ENCODE measurements at places on chromosomes 3 and 15. TPM values are rescaled to one million over a fixed set of nuclear protein-coding genes. Genes with fewer than 3 reads are reported as not detected.

- DNase-seq: peak; percentile 22
Measured at GRCh38 chr3:65604863-65605526, 433.7 kb downstream of the MAGI1 start.

DNA sequence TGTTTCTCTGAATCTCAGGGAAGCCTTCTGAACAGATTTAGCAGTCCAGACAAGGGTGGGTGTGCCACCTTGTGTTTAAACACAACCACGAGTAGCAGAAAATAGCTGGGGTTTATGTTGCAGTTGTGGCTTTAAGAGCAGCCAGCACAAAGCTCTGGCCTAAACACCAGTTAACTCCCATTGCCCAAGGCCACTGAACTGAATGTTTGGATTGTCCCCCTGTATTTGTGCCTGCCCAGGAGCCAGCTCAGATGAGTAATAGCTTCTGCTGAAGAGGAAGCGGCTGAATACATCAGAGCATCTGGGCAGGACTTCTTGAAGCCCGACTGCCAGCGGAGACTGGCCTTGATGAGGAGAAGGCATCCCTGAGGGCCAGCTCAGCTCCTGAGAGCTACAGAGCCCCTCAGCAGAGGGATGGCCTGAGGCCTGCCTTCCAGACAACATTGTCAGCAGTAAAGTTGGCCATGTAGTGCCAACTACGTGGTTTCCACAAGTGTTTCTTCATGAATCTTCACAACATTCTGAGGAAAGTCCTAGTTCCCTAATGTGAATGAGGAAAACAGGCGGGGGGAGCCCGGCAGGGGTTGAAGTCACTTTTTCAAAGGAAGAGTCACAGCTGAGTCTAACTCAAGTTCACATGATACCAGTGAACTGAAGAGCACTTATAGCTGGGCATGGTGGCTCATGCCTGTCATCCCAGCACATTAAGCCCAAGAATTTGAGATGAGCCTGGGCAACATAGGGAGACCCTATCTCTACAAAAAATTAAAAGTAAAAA, 65.8 kb upstream of the ZBTB38 start:
- DNase-seq: peak; percentile 50

GRCh38 chr15:101182215-101182614, 69.6 kb downstream of the CHSY1 start:
- DNase-seq: no peak

- no peak for DNase-seq
Measured at GRCh38 chr3:127772827-127773751, 49.2 kb downstream of the MGLL start.

DNA sequence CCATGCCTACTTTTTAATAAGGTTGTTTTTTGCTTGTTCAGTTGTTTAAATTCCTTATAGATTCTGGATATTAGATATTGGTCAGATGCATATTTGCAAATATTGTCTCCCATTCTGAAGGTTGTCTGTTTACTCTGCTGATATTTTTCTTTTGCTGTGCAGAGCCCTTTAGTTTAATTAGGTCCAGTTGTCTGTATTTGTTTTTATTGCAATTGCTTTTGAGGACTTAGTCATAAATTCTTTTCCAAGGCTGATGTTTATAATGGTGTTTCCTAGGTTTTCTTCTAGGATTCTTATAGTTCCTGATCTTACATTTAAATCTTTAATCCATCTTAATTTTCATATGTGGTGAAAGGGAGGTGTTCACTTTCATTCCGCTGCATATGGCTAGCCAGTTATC, 77.4 kb downstream of the PTPRG start:
- DNase-seq: no peak

GRCh38 chr3:22836131-22836530, 367.0 kb upstream of the UBE2E2 start:
- no peak for DNase-seq

DNA sequence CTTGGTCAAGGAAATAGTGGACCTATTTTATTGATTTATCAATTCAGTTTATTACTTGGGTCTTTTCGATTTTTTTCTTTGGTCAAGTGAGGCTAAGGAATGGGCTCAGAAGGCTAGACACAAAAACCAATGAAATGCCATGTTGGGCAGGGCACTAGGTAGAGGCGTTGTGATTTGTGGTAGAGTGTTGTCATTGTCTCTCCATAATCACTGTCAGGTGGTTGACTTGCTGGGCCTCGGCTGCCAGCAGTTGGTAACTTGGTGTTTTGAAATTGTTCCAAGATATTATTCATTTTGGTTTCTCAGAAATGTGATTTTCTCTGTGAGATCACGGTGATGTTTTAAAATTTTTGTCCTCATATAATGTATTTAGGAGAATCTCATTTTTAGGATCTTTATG, 173.6 kb downstream of the KLHL25 start:
- no peak for DNase-seq

DNA sequence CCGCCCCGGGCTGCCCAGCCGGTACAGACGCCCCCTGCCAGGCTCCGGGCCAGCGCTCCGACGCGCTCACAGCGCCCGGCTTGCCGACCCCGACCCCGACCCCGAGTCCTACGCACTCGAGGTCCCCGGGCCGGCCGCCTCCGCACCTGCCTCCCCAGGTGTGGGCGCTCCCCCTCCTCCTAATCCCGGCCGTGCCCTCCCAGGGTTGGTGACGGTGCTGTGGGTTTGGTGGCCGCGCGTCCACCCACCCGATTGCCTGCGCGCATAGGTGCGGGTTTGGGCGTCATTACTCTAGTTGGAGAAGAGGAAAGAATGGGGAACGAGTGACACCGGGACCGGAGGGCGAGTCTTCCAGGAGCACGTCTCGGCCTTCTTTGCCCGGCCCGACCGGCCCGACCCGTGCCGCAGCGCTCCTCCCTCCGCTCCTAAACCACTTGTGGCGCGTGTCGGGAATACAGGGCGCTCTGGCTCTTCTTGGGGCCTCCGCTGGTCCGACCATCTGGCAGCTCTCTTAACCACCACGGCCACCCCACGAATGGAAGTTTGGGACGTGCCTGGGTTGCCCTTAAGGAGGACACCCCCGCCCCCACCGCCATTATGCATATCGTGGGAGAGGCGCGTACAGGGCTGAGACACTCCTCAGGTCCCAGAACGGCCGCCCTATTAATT, 810 bp upstream of the THRB start:
- DNase-seq: no peak

GRCh38 chr15:78103406-78104118, 11.2 kb downstream of the SH2D7 start:
- peak; percentile 10 for DNase-seq

DNA sequence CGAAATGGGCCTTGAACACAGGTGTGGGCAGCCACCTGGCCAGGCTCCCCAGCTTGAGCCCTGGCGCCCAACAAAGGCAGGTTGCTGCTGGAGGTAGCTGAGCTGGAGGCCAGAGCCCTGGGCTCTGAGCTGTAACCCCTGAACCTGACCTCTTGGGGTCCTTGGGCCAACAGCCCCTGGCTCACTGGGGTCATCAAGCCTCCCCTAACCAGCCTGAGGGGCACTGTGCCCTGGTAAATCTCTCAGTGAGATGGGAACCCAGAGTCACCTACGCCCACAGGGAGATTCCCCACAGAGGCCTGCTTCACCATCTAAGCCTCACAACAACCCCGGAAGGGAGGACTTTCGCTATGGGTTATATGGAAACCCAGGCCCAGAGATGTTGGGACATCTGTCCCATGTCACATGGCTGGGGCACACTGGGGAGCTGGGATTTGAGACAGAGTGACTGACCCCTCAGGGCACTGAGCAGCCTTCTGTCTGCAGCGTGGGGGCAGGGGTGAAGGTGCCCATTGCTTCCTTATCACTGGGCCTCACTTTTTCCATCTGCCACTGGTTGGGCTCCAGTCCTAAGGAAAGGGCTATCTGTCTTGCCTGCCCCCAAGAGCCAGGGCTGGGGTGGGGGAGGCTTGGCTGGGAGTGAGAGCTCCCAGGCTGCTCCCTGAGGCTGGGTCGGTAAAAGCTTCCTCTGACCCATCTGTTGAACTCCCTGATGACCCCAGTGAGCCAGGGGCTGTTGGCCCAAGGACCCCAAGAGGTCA, 59.1 kb downstream of the IQSEC1 start:
- no peak for DNase-seq

- DNase-seq: peak; percentile 85
Measured at GRCh38 chr3:121660356-121661171, at the start of gene HCLS1. Gene HCLS1, minus strand, starts transcription at chr3:121660903. Its CDS starts 2,556 bp downstream, at chr3:121658347.

DNA sequence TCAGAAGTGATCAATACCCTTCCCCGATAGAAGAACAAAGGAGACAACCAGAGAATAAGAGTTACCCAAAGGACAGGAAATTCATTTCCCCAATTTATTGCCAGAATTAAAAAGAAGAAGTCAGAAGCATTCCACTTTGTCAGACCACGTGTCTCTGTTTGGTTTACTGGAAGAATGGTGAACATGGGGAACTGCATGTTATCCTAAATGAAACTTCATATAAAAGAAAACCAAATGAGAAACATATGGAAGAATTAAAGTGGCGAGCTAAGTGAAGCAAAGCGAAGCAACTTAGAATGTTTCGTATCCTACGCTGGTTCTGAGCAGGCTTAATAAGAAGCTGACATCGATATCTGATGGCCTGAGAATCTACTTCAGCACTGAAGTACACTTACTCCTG, 190.7 kb downstream of the MAGI1 start:
- no peak for DNase-seq

DNA sequence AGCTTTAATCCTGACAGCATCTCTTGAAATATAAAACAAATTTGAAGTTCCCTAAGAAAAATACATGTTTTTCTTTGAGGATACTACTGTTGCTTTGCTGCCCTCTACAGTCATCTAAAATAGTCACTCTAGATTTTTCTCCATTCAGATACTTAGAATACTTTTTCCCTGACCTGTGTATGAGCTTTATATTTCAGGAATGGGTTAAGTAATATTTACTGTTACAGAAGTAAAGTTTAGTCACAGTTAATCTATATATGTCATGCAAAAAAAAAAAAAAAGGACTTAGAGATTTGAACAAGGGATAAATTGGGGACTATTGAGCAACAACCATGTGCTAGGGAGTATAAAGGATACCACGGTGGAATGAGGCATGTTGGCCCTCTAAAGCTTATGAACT, 8.8 kb downstream of the NECTIN3 start:
- peak; percentile 50 for DNase-seq

DNA sequence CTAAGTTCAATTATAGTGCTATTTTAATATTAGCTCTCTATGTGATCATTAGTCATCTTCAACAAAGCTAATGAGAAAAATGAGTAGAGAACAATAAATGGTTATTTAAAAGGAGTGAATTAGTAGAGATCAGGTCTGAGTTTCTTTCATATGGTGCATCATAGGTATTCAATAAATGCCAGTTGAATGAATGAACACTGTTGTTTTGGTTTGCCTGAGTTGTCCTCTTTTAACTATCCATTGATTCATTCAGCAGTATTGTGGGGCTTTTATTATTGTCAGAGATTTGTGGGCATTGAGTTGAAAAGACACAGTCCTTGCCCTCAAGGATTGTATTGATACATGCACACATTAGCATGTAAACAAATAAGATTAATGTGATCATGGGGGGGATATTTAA, 88.2 kb downstream of the AGBL1 start:
- no peak for DNase-seq

GRCh38 chr3:131485119-131485518, 17.7 kb downstream of the MRPL3 start:
- DNase-seq: no peak

Gene CORO2B
- 1.0 TPM for total RNA-seq

Gene MESP1
- total RNA-seq: 0.14 TPM

Gene FGF7
- under 0.01 TPM for total RNA-seq

Gene TRH
- total RNA-seq: not detected
